ENCODE measurements at places on chromosomes 6 and 20.

DNA sequence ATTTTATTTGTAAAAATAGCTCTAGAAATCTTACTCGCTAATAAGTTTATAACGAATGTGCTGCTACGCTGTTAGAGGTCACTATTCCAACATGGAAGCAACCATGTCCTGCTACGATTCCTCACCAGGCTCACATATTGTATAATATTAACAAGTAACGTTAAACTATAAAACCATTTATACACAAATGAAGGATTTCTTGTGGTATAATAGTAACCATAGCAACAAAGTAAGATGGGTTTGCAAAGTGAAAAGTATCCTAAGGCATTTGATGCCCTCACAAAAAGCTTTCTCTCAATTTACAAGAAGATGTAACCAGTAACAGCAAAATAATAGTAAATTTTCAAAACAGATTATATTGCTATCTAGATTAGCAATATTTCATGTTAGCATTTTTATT, 117.2 kb downstream of the PRKN start:
- H3K4me1 ChIP-seq: no peaks in the 10 kb centered on the region
- no peak overlapping the region for H3K4me3 ChIP-seq
- no peaks in the 10 kb centered on the region for H3K36me3 ChIP-seq
- no peak for DNase-seq
- H3K27ac ChIP-seq: no peak overlapping the region

- peaks cover 56% of the 10 kb centered on the region for H3K4me1 ChIP-seq
- no peak overlapping the region for H3K4me3 ChIP-seq
- H3K27ac ChIP-seq: no peak overlapping the region
- H3K36me3 ChIP-seq: peaks cover 9% of the 10 kb centered on the region
Observed at GRCh38 chr20:48783533-48784272, 44.1 kb downstream of the PREX1 start.

DNA sequence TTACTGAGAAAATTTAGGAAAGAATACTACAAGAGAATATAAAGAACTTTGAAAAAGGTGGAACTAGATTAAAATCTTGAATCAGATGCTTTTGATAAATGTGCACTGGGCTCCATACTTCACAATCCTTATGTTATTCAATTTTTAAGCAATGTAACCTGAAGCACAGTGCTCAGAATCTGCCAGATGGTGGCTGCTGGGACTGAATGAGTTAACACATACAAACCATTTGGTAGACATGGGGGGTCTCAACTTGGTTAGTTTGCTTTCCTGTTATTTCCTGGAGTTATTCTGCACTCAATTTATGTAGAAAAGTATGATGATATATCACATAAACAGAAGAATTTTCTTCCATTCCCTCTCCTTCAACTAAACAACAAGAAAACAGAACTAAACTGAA, 326.5 kb downstream of the RNGTT start:
- H3K4me1 ChIP-seq: peaks cover 29% of the 10 kb centered on the region
- no peaks in the 10 kb centered on the region for H3K36me3 ChIP-seq
- H3K4me3 ChIP-seq: no peak overlapping the region
- no peaks in the 10 kb centered on the region for H3K27me3 ChIP-seq
- DNase-seq: peak; percentile 11

DNA sequence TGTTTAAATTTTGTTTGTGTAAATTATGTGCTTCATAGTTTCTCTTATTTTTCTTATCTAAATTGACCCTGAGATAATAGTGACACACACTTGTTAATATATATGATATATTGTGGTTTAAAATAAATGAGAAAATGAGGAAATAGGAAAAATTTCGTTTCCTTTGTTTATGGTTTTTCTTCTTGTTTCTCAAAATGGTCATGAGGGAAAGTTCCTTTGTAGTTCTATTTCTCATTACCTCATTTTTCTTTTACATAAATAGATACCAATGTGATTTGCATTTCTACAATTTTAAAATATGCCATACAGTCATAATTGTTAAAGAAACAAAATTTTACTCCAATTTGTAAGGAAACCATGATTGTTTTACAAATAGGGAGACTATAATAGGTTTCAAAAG, 9.2 kb downstream of the OR2A4 start:
- H3K36me3 ChIP-seq: no peaks in the 10 kb centered on the region
- H3K4me1 ChIP-seq: no peaks in the 10 kb centered on the region
- H3K27ac ChIP-seq: no peak overlapping the region
- H3K27me3 ChIP-seq: no peaks in the 10 kb centered on the region
- no peak for DNase-seq

GRCh38 chr20:38872491-38873049, 53.6 kb upstream of the FAM83D start:
- peaks cover 44% of the 10 kb centered on the region for H3K27me3 ChIP-seq
- no peak for DNase-seq

- no peak overlapping the region for H3K27ac ChIP-seq
- no peaks in the 10 kb centered on the region for H3K36me3 ChIP-seq
- DNase-seq: no peak
- no peaks in the 10 kb centered on the region for H3K27me3 ChIP-seq
- no peak overlapping the region for H3K4me3 ChIP-seq
Observed at GRCh38 chr20:59764037-59764436, 159.7 kb downstream of the PHACTR3 start.

GRCh38 chr6:126608681-126609080, 268.8 kb downstream of the CENPW start:
- H3K4me1 ChIP-seq: no peaks in the 10 kb centered on the region
- no peaks in the 10 kb centered on the region for H3K36me3 ChIP-seq
- no peaks in the 10 kb centered on the region for H3K27me3 ChIP-seq
- no peak for DNase-seq
- no peak overlapping the region for H3K27ac ChIP-seq

DNA sequence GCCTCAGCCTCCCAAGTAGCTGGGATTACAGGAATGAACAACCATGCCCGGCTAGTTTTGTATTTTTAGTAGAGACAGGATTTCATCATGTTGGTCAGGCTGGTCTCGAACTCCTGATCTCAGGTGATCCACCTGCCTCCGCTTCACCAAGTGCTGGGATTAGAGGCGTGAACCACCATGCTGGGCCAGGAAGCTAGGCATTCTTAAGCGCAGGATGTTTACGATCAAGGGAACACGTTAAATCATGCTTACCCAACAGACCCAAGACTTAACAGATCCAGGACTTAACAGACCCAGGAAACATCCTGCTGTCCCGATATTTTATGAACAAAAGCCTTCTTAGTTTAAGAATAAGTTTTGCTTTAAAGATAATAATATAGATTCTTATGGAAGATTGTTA, 9.1 kb downstream of the PTGIS start:
- H3K4me1 ChIP-seq: no peaks in the 10 kb centered on the region
- H3K27ac ChIP-seq: no peak overlapping the region
- DNase-seq: no peak
- H3K27me3 ChIP-seq: peaks cover 41% of the 10 kb centered on the region
- H3K4me3 ChIP-seq: no peak overlapping the region
- no peaks in the 10 kb centered on the region for H3K36me3 ChIP-seq

DNA sequence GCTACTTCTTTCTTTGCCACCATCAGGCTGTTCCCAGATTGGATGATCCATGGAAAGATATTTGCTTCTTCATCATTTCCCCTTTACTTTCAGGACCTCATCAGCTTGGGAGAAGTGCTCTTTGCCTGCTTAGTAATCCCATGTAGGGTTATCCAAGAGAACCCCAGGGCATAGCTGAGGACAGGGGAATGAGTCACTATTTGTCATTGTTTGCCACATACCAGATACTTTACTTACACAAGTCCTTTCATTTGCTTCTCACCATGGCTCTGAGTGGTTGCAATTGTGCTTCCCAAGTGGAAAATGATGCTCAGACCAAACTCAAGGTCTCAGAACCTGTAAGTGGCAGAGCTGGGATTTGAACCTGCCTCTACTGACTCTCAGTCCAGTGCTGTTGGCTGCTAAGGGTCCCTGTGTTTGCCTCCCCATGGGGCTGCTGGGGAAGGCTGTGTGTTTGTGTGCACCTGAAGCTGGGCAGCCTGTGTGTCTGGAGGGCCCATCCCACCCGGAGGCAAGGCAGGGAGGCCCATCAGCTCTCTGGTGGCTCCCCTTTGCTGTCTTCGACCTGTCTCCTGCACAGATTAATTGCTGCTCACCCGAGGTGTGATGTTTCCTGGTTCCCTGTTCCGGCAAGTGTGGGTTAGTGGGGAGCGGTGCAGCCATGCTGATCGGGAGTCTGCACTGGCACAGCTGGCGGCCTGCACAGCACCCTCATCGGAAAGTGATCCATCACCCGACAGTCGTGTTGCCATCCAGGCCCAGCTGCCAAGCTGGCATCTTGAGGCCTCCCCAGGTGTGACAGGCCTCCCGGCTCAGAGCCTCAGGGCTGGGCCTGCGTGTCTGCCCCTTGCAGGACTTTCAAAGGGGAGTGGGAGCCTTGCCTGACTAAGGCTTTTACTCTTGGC, 228.8 kb downstream of the DHX35 start:
- no peak overlapping the region for H3K4me3 ChIP-seq
- no peak overlapping the region for H3K27ac ChIP-seq
- DNase-seq: no peak
- no peaks in the 10 kb centered on the region for H3K36me3 ChIP-seq

All from A673 (cell line).